ENCODE measurements at places on chromosomes 12 and 14. TPM values are rescaled to one million over a fixed set of nuclear protein-coding genes. Genes with fewer than 3 reads are reported as not detected.

Gene ALDH1L2
- 2.4 TPM for total RNA-seq

Gene CALCOCO1
- 19.2 TPM for total RNA-seq

Gene SP7
- total RNA-seq: not detected

Gene RNASE1
- 0.12 TPM for total RNA-seq

Gene SRRM4
- total RNA-seq: not detected

Gene SPSB2
- total RNA-seq: 27.8 TPM
